Stimulated activated memory B cell treated with anti-CD40 and anti-IgM and Interleukin-4, amounts not matched to agents 10 μg/mL and 1 μg/mL and 100 μg/mL, for 72 hours (primary cell): ENCODE measurements at places on chromosomes 2 and 18.

- no peak for ATAC-seq
Observed at GRCh38 chr18:10023853-10024570, 110.2 kb downstream of the VAPA start.

DNA sequence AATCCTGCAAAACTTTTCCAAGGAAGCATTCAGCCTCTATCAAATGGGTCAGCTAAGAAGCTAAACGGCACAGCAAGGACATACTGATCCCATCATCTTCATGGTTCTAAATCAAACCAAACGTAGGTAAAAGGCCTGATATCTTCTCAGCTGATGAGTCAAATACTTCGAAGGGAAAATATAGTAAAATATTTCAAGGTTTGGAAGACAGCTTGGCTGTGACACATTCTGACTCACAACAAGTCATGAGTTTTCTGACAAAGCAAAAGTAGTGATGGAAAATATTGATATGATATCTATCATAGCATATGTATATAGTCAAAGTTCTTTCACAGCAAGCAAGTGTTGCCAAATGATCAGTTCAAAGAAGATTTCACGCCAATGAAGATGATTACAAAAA is 31.5 kb downstream of the DOCK10 start:
- peak; percentile 2 for ATAC-seq

DNA sequence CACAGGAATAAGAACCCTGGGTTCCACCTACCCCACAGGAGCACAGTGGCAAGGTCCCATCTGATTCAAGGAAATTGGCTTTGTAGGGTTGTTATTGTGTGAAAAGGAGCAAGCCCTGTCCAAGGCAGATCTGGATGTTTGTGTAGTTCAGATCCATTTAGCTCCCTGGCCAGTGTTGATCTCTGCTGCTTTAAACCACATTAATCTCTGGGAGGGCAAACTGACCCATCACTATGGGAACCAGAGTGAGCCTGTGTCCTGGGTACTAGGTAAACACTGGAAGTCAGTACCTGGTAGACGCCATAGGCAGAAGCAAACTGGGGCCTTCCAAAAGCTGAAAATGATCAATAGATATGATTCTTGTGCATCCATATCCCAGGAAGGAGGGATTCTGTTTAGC is 271.5 kb upstream of the EPAS1 start:
- ATAC-seq: no peak

- ATAC-seq: no peak
Observed at GRCh38 chr2:43027097-43027873, 199.1 kb downstream of the ZFP36L2 start.

DNA sequence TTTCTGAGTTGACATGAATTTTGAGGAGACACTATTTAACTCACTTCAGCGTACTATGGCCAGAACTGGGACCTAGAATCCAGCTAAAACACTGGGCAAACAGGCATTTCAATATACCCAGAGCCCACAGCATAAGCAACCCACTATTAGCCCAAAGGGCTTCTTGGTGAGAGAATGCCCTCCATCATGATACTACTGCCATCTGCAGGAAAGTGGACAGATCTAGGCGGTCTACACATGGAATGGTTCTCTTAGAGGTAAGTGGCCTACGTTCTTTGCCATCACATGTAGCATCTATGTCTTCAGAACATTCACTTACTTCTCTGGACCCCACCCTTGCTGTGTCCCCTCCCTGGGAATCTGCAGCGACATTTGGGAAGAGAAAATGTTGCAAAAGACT is 181.3 kb upstream of the LINC00305 start:
- ATAC-seq: peak; percentile 50

DNA sequence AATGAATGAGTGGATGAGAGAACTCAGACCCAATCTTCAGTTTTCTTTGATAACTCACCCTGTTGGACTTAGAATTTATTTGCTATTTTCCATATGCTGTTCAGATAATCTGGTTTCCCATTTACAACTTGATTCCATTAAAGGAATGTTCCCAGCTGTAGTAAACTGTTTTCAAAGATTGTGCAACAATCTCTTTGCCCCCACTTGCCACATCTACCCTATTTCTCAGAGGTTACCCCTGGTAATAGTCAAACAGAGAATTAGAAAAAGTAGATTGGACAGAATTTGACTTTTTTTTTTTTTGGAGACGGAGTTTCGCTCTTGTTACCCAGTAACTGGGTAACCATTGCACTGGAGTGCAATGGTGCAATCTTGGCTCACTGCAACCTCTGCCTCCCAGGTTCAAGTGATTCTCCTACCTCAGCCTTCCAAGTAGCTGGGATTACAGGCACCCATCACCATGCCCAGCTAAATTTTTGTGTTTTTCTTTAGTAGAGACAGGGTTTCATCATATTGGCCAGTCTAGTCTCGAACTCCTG is 93.4 kb upstream of the SIX2 start:
- no peak for ATAC-seq

GRCh38 chr2:45134726-45135125 is 125.5 kb upstream of the SIX2 start:
- ATAC-seq: no peak

- ATAC-seq: no peak
Observed at GRCh38 chr2:225468131-225468530, 68.6 kb downstream of the NYAP2 start.

DNA sequence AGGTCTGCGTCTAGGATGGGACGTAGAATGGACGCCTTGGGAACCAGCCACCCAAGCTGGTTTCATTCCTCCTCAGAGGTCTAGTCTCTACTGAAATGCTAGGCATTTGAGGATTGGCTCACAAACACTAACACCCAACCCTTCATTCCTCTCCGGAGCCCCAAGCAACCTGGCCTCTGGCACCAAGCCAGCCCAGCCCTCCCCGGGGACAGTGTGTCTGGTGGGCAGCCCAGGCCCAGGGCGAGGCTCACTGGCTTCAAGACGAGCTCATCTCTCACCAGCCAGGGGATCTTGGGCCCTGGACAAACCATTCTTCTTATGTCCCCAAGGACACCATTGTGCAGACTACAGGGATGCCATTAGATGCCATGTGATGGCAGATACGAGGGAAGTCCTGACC is 182.5 kb downstream of the CTIF start:
- no peak for ATAC-seq

DNA sequence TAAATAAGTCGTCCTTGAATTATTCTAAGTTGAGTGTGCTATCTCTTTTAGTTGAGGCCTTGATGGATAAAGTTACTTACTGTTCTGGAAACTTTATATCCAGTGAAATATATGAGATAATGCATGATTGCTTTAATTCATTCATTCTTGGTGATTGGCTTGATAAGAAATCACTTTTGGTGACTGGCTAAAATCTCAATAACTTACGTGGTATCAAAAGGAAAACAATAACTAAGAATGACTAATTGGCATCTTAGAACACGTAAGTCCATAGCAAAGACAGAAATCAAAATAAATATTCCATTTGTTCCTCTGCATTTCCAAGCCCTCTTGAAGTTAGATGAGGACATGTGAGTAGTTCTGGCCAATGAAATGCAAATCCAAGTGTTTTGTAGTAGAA is 251.6 kb downstream of the NUP35 start:
- no peak for ATAC-seq
